Vagina (tissue), 2 donors: ENCODE measurements at places on chromosomes 5 and 9.

DNA sequence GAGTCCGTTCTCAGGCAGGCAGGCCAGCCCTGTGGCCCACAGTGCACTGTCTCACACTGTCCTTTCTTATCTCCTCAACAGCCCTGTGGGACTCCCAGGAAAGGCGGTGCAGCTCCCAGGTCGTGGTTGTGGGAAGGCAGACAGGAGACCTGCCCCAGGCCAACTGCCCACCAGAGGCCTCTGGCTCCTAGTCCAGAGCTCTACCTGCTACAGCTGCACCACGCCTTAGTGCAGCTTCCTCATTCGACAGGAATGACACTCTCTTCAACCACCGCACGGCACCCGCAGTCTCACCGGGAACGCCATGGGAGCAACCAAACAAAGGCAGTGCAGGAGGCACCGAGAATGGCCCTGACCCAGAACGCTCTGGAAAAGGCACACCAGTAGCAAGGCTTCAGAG is 25.3 kb downstream of the CAMSAP1 start:
- no peak for DNase-seq
- no peak overlapping the region for H3K4me3 ChIP-seq
- peaks cover 28% of the 10 kb centered on the region for H3K4me1 ChIP-seq
- H3K36me3 ChIP-seq: no peaks in the 10 kb centered on the region
- no peak overlapping the region for H3K27ac ChIP-seq
- H3K27me3 ChIP-seq: no peaks in the 10 kb centered on the region

DNA sequence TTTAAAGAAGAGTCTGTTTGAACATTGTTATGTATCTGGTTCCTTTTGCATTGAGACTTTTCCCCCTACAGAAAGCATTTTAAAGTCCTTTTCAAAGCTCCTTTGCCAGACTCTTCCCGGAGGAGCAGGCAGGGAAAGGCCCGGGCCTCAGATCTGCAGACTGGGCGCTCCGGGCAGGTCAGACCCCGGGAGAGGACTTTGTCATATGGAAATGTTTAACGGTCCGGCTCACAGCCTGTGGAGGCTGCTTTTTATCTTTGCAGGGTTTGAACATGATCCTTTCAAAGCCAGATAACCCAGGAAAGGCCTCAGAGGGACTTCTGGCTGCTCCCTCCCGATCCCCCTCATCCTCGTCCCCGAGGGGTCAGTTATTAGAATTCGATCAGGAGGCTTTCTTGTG is 82.1 kb upstream of the IRX2 start:
- no peaks in the 10 kb centered on the region for H3K27me3 ChIP-seq
- H3K27ac ChIP-seq: no peak overlapping the region
- no peak for DNase-seq
- H3K4me3 ChIP-seq: no peak overlapping the region
- no peaks in the 10 kb centered on the region for H3K36me3 ChIP-seq

- DNase-seq: peak; percentile 11
- no peaks in the 10 kb centered on the region for H3K27me3 ChIP-seq
- peaks cover 13% of the 10 kb centered on the region for H3K36me3 ChIP-seq
- peak overlapping the region; percentile 67 for H3K4me3 ChIP-seq
Observed at GRCh38 chr5:154444556-154445421, 1.0 kb upstream of the SAP30L start.

- H3K27ac ChIP-seq: no peak overlapping the region
- no peak overlapping the region for H3K4me3 ChIP-seq
- H3K36me3 ChIP-seq: no peaks in the 10 kb centered on the region
Observed at GRCh38 chr5:72552041-72552557, 44.9 kb upstream of the ZNF366 start.

- H3K4me3 ChIP-seq: no peak overlapping the region
- no peak overlapping the region for H3K27ac ChIP-seq
- DNase-seq: no peak
- H3K36me3 ChIP-seq: no peaks in the 10 kb centered on the region
- no peaks in the 10 kb centered on the region for H3K27me3 ChIP-seq
- no peaks in the 10 kb centered on the region for H3K4me1 ChIP-seq
Observed at GRCh38 chr9:27276193-27277030, 20.5 kb downstream of the EQTN start.

GRCh38 chr9:70324963-70325362 is 66.2 kb downstream of the SMC5 start:
- no peak for DNase-seq
- no peaks in the 10 kb centered on the region for H3K27me3 ChIP-seq
- no peaks in the 10 kb centered on the region for H3K4me1 ChIP-seq
- H3K36me3 ChIP-seq: no peaks in the 10 kb centered on the region

- no peak for DNase-seq
- no peak overlapping the region for H3K27ac ChIP-seq
- no peaks in the 10 kb centered on the region for H3K36me3 ChIP-seq
- H3K27me3 ChIP-seq: no peaks in the 10 kb centered on the region
- H3K4me3 ChIP-seq: no peak overlapping the region
Observed at GRCh38 chr5:140207250-140207964, 32.4 kb downstream of the CYSTM1 start.
